Stimulated activated CD4-positive, alpha-beta T cell treated with anti-CD3 and anti-CD28 coated beads, Interleukin-4, amount 100 ng/mL, for 24 hours (primary cell): ENCODE measurements at places on chromosomes 5 and 9.

GRCh38 chr9:116342061-116342460, 188.5 kb downstream of the PAPPA start:
- DNase-seq, result no peak

DNA sequence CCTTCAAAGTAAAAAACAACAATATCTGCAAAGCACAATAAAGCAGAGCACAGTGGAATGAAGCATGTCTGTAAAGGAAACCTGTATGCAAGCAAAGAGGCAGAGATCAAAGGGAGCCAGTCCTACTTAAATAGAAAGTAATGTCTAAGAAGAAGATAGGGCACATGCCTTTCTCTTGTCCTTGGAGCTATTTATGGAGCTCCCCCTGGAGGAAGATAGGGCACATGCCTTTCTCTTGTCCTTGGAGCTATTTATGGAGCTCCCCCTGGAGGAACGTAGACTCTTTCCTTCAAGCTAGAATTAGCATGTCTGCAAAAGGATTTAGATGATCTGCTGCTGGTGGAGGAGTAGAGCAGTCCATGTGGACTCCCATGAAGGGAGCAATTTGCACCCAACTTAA, 168.1 kb upstream of the RASEF start:
- DNase-seq, result no peak

DNA sequence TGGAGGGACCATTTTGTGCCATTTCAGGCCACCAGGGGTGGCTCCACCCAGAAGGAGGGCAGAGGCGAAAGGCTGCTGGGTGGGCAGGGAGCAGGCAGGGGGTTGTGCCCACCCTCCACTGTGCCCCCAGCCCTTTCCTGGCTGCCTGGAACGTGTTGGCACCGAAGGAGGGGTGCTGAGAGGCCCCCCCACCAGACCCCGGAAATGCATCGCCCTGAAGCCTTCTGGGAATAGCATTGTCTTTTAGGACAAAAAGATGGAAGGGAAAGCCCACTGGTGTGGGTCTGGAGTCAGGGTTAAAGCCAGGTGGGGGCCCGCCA, 5.1 kb downstream of the NOXA1 start:
- DNase-seq, result no peak

- DNase-seq, result no peak
Measured at GRCh38 chr9:69176471-69177171, 2.5 kb downstream of the TJP2 start.

GRCh38 chr5:107388141-107388861, 282.4 kb downstream of the EFNA5 start:
- no peak for DNase-seq

DNA sequence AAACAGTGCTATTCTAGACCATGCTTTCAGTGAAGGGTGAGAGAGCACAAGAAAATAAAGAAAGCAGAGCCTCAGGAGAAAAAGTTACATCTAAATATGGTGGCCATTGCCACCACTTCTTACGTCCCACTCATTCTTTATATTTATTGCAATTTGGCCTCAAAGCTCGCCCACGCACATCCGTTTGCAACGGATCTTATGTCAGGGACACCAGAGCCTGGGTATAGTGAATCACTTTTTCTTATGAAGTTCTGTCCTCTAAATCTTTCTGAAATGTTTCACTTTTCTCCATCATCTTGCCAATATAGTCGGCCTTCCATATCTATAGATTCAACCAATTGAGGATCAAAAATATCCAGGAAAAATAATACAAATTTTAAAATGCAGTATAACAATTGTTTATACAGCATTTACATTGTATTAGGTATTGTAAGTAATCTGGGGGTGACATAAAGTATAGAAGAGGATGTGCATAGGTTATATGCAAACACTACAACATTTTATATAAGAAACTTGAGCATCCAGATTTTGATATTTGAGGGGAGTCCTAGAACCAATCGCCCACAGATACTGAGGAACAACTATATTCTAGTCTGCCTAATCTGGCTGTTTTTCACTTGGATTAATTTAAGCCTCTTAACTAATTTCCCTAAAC, 35.2 kb downstream of the GOLPH3 start:
- peak; percentile 76 for DNase-seq

GRCh38 chr9:108182950-108183381, 672.8 kb downstream of the ACTL7B start:
- no peak for DNase-seq

- no peak for DNase-seq
Measured at GRCh38 chr5:158725297-158725851, 374.3 kb downstream of the EBF1 start.

DNA sequence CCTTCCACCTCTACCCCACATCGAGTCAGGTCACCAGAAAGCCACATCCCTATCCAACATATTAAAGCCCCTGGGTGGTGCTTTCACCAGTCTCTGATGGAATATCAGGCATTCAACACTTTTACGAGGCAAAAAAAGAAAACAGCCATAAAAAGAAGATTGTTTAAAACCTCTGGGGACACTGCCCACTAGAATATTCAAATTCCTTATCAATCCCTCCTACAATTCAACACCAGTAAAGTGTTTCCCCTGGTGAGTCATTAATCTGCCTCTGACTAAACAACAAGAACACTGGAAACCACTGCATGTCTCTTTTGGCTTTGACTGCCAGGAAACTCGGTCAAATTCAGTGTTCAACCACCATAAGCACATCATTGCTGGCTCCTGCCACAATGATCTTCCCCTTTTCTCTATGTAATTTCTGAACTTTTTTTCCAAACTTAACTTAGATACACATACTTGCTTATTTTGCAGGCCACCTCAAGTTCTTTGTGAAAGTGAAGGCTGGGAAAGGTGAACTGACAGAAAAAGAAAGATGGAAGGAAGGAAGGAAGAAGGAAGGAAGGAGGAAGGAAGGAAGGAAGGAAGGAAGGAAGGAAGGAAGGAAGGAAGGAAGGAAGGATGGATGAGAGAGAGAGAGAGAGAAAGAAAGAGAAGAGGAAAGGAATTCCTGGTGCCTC, 105.3 kb downstream of the PAX5 start:
- peak; percentile 26 for DNase-seq

- DNase-seq, result no peak
Measured at GRCh38 chr5:81906086-81906485, 65.7 kb upstream of the ATG10 start.

GRCh38 chr5:89878140-89879132, 531.1 kb downstream of the CETN3 start:
- no peak for DNase-seq

DNA sequence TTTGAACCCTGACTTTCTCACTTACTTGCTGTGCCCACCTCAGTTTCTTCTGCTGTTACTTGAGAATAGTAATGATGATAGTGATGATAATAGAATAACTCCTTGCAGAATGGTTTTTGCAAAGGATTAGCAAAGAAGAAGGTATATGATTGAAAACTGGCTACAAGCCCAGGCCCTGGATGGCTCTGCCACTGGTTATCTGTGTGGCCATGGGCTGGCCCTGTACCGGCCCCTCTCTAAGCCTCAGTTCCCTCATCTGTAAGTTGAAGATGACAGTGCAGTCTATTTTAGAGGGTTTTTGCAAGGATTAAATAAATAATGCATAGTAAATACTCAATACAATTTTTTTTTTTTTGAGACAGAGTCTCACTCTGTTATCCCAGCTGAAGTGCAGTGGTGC, 6.2 kb downstream of the TTLL11 start:
- DNase-seq, result no peak

GRCh38 chr9:7811677-7812076, 12.1 kb upstream of the DMAC1 start:
- no peak for DNase-seq

- DNase-seq, result no peak
Measured at GRCh38 chr5:125064621-125065438, 318.4 kb upstream of the ZNF608 start.

DNA sequence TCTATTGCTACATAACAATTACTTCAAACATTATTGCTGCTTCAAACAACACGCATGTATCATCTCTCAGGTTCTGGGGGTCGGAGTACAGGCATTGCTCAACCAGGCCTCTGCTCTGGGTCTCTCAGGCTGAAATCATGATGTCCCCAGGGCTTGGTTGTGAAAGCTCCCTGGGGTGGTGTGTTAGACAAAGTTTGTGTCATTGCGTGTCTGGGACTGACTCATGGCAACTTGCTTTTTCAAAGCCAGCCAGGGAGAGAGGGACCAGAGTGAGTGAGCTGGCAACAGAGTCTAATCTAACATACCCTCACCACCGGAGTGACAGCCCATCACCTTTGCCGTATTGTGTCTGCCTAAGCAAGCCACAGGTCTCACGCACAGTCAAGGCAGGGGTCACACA, 259.2 kb upstream of the NFIL3 start:
- DNase-seq, result no peak

DNA sequence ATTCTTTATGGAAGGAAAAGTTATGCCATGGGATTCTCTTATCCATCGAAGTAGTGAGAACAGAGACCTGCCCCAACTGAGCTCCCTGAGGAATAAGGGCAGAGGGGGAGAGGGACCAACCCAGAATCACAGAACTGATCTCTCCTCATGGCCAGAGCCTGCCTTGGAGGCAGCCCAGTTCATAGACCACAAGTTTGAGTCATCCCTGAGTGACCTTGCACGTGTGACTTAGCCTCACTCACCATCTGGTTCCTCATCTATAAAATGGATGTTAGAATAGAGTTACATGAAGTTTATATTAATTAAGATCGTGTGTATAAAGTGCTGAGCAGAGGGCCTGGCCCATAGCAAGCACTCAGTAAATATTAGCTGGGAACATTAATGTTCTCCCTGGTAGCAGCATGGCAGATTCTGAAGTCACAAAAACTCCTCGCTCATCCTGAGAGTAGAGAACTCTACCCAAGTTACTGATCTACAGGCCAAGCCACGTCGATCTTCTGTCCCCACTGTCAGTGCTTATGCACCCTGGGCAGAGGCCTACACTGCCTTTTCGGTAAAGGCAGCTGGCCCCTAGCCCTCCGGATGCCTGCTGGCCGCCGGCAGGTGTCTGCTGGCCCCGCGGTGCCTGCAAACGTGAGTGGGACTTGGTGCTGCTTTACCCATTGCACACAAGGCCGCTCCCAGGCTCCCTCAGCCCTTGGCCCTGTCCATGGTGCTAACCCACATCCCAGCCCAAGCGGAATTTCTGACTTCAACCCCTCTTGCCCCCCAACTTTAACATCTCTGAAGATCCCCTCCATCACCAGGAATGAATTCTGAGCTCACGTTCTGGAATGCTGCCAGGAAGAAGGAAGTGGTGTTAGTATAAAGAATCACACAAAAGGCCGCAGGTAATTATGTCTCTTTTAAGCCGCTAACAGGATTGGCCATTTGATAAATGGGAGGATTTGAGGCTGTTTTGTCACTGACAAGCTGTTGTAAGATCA, 61.1 kb upstream of the ARAP3 start:
- no peak for DNase-seq

- no peak for DNase-seq
Measured at GRCh38 chr5:57772512-57772911, 289.9 kb upstream of the ACTBL2 start.

GRCh38 chr9:21852754-21853153, 50.3 kb downstream of the MTAP start:
- no peak for DNase-seq

GRCh38 chr9:101453776-101454570, 18.4 kb upstream of the ALDOB start:
- no peak for DNase-seq
